ENCODE measurements at places on chromosomes 4 and X.
A peak's percentile ranks its signal among the peaks of the same experiment; 100 is the strongest.

DNA sequence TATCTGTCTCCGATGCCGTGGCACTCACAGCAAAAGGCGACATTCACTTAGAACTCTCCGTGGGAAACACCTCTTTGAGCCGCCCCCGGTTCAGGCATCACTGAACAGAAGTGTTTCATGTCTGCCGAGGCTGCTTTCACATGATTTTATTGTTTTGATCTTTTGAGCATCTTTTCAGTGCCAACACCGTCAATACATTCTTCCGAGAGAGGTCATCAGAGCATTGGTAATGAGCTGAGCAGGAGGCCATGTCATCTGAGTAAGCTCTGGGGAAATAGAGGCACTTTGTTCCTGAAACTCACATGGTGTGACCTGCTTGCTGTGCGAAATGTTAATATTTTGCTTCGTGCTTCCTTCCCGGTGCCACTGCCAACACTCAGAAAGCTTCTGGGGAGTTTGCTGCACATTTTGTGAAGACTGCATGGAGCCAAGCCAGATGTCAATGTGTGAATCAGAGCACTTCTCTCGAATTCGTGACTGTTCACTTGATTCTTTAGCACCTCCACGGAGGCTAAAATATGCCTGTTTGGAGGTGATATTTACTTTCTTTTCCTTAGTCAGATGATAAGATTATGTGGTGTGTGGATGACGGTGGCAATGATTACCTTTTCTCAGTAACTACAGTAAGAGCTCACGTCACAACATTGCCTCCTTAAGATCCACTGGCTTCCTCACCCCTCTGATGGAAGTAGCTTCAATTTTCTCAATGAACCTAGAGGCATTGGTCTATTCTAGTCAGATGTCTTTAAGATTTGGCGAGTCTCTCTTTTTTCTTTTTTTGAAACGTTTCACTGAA lies 222.3 kb upstream of the HS3ST1 start:
- no peak for DNase-seq

DNA sequence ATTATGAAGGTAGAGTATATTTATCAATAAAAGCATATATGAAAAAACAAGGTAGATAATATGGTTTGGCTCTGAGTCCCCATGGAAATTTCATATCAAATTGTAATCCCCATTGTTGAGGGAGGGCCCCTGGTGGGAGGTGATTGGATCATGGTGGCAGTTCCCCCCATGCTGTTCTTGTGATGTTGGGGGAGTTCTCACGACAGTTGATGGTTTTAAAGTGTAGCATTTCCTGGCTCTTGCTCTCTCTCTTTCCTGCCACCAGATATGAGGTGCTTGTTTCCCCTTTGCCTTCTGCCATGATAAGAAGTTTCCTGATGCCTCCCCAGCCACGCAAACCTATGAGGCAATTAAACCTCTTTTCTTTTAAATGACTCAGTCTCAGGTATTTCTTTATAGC lies 260.4 kb downstream of the PPARGC1A start:
- DNase-seq, result no peak

GRCh38 chr4:8772499-8773123 lies 99.0 kb downstream of the HMX1 start:
- DNase-seq, result no peak

DNA sequence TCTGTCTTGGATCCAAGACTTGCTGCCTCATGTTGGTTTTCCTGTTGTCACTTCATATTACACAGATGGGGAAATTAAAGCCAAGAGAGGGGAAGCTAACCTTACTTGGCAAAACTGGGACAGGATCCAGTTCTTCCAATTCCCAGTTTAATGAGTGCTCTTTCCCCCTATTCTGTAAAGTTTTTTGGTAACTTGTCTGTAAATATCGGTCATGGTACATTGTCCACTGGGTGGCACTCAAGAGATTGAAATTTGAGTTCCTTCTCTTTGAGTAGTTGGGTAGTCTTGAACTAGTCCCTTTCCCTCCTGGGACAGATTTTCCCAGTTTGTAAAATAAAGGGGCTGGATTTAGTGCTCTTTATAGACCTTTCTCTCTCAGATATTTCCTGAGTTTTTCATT lies 12.4 kb upstream of the EOLA2 start:
- no peak for DNase-seq

DNA sequence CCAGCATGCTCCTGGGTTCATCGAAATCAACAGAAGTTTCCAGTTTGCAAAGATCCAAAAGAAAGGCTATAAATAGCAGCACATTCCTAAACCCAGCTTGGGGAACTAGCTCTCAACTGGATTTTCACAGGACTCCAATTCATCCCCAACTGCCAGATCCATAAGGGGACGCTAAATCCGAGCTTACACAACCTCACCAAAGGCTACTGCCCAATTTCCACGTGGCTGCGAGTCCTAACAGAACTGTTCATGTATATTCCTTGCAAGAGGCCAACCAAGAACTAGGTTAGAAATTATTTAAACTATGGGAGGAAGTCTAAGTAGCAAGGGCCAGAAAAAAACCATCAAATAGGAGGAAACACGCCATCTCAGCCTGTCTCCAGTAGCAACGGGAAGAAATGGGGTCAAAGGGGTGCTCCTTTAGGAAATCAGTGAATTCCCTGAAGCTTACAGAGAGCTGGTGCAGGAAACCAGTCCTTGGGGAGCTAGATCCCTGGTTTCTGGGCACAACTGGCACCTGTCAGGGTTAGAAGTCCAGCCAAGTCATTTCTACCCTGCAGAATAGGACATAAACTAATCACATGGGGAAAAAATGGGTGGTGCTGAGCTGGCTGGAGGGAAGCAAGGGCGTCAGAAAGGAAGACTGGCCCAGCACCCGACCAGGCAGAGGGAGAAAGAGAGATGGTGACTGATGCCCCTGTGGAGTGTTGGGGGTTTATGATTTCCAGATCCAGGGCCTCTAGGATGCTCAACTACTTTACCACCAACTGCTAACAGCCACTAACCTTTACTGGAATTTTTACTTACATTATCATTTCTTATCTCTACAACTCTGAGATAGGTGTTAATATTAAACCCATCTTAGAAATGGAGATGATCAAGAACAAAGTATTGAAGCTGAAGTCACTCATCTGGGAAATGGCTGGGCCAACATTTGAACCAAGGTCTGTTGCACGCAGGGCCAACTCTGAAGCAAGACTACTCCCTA lies 20.5 kb downstream of the RELL1 start:
- DNase-seq, result no peak

DNA sequence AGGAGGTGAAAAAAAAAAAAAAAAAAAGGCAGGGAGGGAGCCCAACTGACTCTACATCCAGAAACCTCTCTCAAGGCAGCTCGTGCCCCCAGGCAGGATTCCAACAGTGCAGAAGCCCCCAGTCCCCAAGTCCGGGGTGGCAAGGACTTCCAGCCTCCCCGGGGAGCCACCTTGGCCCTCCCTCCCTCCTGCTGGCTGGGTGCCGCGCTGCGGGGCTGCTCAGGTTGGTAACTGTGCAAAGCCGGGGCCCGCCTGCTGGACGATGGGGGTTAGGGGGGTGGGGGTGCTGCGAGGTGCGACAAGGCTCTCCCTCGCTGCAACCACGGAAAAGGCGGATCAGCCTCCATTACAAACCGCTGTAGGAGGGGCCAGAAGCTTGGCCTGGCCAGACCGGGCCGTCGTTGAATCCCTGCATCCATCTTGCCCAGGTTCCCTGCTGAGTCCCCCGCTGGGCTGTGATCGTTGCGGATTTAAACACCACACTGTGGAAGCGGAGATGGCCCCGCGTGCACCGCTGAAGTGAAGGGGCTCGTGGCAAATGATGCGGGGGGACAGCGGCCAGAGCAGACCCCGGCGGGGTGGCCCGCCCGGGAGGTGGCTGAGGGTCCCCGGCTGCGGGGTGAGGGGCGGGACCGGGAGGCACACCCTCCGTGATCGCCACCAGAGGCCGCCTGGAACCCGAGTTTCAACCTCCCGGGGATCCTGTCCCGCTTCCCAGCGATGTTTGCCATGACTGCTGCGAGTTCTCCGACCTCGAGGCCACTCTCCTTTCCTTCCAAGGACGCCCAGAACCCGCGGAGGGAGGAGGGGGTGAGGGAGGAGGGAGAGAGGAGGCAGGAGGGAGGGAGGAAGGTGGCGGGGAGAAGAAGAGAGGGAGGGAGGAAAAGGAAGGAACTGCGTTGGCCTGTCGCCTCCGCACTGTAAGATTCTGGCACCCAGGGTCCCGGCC lies 58.0 kb upstream of the DDX3X start:
- peak; percentile 28 for DNase-seq

DNA sequence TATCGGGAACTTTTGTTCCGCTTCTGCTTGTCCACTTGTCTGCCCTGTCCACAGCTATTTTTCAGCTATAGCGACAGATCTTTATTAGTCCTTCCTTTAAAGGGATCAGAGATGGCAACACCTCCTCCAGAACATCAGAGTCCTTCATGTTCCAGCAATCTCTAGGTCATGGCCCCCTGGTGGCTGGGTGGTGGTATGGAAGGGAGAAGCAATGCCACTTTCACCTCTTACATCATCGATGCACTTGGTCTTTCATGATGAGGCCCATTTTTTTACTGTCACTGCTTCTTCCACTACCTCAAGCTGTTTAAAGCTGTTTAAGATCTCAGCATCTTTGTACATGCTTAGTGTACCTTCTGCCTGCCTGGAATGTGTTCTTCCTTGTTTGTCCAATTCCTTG lies 106.7 kb downstream of the ARHGAP6 start:
- DNase-seq, result peak; percentile 5

DNA sequence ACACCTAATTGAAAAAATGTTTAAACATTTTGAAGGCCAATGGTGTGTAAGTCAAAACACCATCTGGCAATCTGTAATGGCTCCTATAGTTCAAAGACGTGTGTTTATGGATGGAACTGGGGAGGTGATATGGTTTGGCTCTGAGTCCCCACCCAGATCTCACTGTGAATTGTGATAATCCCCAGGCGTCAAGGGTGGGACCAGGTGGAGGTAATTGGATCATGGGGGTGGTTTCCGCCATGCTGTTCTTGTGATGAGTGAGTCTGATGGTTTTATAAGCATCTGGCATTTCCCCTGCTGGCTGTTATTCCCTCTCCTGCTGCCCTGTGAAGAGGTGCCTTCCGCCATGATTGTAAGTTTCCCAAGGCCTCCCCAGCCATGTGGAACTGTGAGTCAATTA lies 52.2 kb downstream of the ADRA2C start:
- DNase-seq, result no peak

- no peak for DNase-seq
These were observed 42.4 kb downstream of the KIAA0232 start for GRCh38 chr4:6824772-6825402.

Data from GM18507 (cell line).